Mesothelial cell of epicardium (in vitro differentiated cells): ENCODE measurements at places on chromosomes 2 and 18. TPM values are rescaled to one million over a fixed set of nuclear protein-coding genes. Genes with fewer than 3 reads are reported as not detected.

- DNase-seq, result no peak
Measured at GRCh38 chr18:65938592-65939372, 188.0 kb downstream of the CDH7 start.

Gene C2orf66
- total RNA-seq, result 0.18 to 0.44 TPM (median 0.27 TPM) in 3 replicates

DNA sequence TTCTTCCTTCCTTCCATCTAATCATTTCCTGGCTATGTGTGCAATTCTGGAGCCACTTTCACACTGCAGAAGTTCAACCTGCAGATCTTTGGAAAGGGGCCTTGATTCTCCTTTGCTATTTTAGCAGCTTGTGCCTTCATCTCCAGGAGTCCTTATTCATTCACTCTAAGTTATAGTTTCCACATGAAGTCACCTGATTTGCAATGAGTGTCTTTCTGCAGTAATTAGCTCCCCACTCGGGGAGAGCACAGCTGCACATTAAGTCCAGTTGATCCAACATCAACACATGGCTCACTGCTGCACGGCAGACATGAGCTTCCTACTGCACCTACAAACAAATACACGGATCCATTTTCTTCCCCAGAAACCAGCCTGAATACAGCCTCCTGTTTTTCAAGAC lies 323.1 kb upstream of the TNP1 start:
- DNase-seq, result no peak

- DNase-seq, result no peak
Measured at GRCh38 chr2:132589111-132589830, 80.7 kb downstream of the LYPD1 start.

Gene CHN1
- total RNA-seq, result 32.7 to 34.4 TPM (median 33.9 TPM) in 3 replicates

- no peak for DNase-seq
Measured at GRCh38 chr2:197555467-197555866, 39.6 kb downstream of the MOB4 start.

Gene PROM2
- 20.3 to 23.5 TPM (median 22.1 TPM) in 3 replicates for total RNA-seq
